ENCODE measurements at places on chromosomes 7 and 10.

DNA sequence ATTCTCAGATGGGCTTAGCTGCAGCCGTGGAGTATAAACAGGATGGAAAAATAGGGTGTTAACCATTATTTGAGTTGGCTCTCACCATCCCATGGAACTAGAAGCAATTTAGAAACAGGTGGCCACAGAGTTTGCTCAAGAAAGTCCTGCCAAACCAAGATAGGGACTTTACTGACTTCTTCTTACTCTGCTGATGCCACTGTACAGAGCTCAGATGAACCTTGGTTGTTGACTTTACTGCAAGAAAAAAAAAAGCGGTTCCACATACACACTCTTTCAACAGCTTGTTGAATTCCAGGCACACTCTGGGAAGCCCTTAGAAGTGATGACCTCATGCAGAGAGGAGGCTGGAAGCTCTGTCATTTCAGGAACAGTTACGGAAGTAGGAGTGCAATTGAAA, 753.4 kb downstream of the NRG3 start:
- no peak for DNase-seq

DNA sequence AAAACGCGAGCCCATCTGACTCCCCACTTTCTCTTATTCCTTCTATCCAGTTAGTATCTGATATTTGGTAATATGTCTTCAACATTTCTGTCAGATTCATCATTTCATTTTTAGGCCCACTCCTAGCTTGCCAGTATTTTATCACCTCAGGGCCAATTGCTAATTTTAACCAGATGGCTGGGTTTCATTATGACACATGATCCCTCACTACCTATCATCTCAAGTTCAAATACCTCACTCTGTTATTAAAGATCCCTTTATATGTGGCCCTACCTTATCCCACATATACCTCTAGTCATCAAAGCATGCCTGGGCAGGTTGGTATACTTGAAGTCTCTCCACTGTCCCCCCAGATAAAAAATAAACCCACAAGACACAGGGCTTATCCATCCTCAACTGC, 104.9 kb downstream of the RNLS start:
- no peak for DNase-seq

DNA sequence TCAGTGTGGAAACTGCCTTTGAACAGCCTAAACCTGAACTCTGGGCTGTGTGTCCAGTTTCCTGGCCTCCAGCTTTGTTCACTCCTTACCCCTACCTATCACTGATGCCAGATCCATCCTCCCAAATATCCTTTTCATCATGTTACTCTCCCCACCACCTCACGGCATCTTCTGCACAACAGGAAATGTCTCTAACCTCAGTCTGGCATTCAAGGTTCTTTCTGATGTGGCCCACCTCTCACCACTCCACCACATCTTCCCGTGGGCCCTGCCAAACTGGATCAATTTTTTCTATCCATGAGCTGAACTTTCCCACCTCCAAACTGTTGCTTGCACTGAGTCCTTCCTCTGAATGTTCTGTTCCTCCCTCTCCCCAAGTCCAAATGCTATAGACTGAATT, 35.8 kb upstream of the MAP3K8 start:
- DNase-seq = no peak

DNA sequence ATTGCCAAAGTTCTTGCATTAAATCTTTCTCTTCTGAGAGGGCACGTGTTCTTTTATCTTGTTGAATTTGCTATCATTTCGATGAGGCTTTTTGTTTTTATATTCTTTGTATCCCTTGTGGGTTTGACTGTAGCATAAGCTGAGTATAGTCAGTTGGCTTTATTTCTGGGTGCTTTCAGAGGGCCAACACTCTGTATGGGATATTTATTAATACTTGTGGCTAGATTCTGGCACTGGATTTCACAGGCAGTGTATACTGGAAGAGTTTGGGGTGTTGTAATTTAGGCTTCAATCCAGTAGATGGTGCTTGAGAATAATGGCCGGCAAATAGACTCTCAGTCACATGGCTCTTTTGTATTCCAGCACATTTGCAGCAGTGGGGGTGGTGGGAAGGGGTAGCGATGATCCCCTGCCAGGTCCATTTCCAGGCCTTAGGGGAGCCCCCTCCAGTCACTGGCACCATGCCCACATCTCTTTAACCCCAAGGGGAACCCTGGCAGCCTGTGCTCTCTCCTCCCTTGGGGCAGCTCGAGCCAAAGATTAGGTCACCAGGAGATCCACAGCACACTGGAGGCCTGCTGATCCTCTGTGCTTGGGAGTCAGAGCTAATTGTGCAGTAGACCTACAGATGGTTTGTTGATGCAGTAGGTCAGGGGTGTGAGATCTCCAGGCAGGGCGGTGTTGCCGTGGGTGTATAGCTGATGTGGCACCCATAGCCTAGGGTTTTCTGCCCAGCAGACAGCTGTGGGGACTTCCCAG, 81.8 kb downstream of the PTPN20 start:
- no peak for DNase-seq

DNA sequence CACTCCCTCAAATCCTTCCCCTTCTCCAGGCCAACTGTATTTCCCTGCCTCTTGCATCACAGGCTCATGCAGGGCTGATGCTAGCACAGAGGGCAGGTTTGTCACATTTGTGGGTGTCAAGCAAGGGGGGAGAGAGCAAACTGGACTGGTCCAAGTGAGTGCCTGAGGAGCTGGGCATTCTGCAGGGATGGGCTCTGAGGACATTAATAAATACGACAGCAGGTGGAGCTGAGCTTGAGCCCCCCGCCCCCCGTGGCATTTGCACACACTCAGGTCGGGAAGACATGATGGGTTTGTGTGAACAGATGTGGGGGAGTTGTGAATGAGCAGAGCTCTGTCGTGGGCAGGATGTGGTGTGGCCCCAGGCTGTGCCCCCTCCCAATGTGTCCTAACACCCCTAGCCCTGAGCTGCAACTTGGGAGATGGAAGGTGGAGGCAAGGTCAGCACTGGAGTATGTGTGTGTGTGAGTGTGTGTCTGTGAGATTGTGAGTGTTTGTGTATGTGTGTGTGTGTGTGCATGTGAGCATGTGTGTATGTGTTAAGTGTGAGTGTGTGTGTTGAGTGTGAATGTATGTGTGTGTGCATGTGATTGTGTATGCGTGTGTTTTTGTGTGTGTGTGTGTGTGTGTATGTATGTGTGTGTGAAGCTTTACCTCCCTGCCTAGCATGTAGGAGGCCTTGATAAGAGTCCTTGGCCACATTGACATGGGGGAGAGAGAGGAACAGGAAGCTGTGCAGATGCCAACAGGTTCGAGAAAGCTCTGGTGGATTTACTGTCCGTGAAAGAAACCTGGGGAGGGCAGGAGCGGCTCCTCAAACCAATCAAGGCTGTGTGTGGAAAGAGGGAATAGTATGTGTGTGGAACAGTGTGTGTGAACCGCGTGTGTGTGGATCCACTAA, 9.1 kb downstream of the RASSF4 start:
- DNase-seq = peak; percentile 38

GRCh38 chr7:23768022-23768421, 58.0 kb downstream of the STK31 start:
- no peak for DNase-seq

GRCh38 chr7:29765490-29765889, 40.8 kb upstream of the WIPF3 start:
- DNase-seq = no peak

- no peak for DNase-seq
Observed at GRCh38 chr7:46207931-46208634, 287.0 kb upstream of the IGFBP3 start.

Data from CD4-positive, CD25-positive, alpha-beta regulatory T cell (primary cell).